ENCODE measurements at places on chromosomes 1 and 21. TPM values are rescaled to one million over a fixed set of nuclear protein-coding genes. Genes with fewer than 3 reads are reported as not detected.

GRCh38 chr1:30834253-30834652, 74.3 kb downstream of the SDC3 start:
- DNase-seq, result no peak

GRCh38 chr1:17201201-17202021, 3.5 kb upstream of the PADI1 start:
- no peak for DNase-seq

- no peak for DNase-seq
These were observed 117.2 kb downstream of the PCP4 start for GRCh38 chr21:39984286-39984991.

DNA sequence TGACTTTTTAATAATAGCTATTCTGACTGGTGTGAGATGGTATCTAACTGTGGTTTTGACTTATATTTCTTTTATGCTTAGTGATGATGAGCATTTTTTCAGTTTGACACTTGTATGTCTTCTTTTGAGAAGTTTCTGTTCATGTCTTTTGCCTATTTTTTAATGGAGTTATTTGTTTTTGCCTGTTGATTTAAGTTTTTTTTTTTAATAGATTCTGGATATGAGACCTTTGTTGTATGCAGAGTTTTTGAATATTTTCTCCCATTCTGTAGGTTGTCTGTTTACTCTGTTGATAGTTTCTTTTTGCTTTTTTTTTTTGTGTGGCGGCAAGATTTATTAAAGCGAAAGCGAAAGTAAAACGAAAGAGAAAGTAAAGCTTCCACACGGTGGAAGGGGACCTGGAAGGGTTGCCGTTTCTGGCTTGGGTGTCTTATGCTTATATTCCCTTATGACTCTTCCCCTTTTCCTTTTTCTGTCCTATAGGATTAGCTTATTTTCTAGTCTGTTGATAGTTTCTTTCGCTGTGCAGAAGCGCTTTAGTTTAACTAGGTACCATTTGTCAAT, 67.6 kb downstream of the TBX19 start:
- DNase-seq, result peak; percentile 58

DNA sequence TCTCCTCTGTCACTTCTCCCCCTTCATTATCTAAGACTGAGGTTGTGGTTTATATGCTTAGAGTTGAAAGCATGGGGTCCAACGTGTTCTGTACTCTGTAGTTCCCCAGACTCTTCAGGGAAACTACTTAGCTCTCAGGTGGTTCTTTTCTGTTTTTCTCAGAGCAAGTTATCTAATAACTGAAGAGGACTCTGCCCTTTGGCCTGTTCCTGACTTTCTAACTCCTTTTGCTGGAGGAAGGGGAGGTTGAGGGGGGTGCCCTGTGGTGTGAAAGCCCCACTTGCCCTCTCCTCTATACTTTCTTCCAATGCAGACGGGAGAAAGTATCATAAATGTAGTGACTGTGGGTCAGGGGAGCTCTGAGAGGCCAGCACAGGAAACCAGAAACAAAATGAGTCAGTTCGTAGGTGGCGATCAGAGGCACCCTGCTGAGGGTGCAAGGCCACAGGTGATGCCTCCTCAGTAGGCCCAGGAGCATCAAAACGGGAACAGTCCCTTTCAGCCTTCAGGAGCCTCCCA, 5.0 kb downstream of the SLC25A44 start:
- DNase-seq, result no peak

The HEYL gene
- total RNA-seq, result not detected

GRCh38 chr1:205315008-205315618, 6.4 kb downstream of the NUAK2 start:
- DNase-seq, result no peak

GRCh38 chr21:46002841-46003574, 21.4 kb downstream of the COL6A1 start:
- DNase-seq, result no peak

DNA sequence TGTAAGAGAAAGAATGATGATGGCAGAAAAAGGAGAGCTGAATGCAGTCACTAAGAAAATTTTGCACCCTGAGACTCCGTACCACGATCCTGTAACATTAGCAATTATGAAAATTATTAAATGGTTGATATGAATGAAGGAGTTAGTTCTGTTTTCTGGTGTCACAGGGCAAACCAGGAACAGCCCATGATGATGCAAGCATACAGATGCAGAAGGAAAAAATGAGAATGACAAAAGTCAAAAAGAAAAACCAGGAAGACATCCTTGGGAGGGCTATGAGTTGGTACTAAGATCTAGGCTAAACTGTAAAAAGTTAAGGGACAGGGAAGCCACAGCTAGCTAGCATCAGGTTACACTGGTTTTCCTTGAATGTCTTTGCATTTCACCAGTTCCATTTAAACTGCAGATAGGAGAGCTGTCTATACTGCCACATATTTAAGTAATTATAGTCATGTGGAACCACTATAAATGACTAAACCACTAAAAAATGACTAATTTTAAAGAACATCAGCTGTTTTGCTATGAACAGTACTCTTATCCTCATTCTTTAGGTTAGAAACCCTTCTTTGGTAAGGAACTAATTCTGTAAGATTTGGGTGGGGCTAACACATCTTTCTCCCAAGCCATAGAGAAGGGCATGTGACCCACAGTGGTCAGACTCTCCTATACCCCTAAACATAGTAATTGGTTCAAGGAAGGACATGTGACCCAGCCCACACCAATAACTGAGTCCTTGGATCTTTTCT, 11.4 kb downstream of the DOCK7 start:
- DNase-seq, result no peak

The SPATA45 gene
- total RNA-seq, result not detected

GRCh38 chr1:8653878-8654277, 163.6 kb downstream of the RERE start:
- DNase-seq, result no peak

GRCh38 chr1:235266967-235267366, 61.0 kb downstream of the ARID4B start:
- DNase-seq, result no peak

DNA sequence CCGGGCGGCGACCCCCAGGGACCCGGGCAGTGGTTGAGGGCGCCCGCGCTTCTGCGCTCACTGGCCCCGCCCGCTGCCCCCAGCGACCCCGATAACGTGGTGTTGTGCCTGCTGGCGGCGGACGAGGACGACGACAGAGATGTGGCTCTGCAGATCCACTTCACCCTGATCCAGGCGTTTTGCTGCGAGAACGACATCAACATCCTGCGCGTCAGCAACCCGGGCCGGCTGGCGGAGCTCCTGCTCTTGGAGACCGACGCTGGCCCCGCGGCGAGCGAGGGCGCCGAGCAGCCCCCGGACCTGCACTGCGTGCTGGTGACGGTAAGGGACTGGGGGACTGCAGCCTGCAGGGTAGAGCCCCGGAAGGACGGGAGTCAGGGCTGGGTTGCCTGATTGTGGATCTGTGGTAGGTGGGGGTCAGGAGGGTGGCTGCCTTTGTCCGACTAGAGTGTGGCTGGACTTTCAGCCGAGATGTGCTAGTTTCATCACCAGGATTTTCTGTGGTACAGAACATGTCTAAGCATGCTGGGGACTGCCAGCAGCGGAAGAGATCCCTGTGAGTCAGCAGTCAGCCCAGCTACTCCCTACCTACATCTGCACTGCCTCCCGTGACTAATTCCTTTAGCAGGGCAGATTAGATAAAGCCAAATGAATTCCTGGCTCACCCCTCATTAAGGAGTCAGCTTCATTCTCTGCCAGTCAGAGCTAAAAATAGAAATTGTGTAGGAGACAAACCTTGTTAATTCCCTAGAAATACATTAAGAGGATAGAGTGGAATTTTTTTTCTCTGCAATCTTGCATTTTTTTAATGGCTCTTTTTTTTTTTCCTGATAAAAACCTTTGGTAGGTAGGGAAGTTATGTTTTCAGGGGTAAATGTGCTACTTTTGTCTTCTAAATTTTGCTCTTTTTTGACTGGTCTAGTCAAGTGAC, 1.5 kb downstream of the GADD45A start:
- DNase-seq, result peak; percentile 98

The SRGAP2 gene
- 16.7 TPM for total RNA-seq

DNA sequence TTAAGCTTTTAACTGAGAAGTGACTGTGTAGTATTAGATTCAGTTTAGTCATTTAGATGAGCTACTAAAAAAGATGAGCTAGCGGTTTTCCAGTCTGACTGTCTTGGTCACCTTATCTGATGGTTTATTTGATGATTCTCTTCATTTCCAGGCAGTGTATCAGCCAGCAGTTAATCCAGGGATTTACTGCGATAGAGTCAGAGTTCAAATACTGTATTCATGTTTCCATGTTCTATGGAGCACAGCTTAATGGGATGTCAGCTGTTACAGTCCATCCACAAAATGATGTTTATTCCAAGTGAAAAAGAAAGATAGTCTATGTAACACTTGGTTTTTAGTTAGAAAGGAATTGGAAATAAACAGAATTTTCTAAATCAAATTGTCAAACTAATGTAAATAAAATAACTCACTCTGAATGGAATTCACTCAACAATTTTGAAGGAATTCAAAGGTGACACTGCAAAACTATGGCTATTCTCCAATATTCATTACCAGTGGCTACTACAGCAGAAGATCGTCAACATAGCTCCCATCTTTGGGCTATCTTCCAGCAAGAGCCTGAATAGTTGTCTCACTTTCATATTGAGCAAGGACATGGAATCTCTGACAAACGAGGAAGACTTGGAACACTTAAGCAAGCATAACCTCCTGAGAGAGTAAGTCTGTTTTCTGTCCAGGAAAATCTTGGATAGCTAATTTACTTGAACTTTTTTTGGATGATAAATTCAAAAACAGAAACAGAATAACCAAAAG, 54.6 kb upstream of the DPT start:
- DNase-seq, result no peak

The LCE1B gene
- total RNA-seq, result not detected

The LAPTM5 gene
- total RNA-seq, result 0.21 TPM

GRCh38 chr1:181033799-181034451, at the start of gene MR1:
TSS of gene MR1 (plus strand) at chr1:181033983. CDS start at chr1:181034008, 25 bp downstream.
- peak; percentile 76 for DNase-seq

- no peak for DNase-seq
These were observed 49.7 kb upstream of the RAP1A start for GRCh38 chr1:111569913-111570312.

DNA sequence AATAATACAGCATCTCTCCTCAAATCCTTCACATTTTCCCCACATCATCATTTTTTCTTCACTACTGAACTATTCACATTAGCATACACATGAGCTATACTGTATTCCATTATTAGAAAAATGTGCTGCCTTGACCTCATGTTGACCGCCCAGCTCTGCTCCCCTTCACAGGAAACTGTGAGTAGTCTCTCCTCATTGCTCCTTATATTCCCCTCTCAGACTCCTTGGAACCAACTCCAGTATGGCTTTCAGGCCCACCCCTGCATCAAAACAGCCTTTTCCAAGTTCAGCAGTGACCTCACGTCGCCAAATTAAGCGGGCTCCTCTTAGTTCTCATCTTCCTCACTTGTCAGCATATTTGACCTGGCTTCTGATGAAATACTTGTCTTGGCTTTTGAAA, 59.2 kb upstream of the SPAG17 start:
- no peak for DNase-seq

- peak; percentile 67 for DNase-seq
These were observed at the start of gene RHBDL2 for GRCh38 chr1:38941527-38942019. TSS of gene RHBDL2 (minus strand) at chr1:38941830. CDS start at chr1:38919212, 22,618 bp downstream.

DNA sequence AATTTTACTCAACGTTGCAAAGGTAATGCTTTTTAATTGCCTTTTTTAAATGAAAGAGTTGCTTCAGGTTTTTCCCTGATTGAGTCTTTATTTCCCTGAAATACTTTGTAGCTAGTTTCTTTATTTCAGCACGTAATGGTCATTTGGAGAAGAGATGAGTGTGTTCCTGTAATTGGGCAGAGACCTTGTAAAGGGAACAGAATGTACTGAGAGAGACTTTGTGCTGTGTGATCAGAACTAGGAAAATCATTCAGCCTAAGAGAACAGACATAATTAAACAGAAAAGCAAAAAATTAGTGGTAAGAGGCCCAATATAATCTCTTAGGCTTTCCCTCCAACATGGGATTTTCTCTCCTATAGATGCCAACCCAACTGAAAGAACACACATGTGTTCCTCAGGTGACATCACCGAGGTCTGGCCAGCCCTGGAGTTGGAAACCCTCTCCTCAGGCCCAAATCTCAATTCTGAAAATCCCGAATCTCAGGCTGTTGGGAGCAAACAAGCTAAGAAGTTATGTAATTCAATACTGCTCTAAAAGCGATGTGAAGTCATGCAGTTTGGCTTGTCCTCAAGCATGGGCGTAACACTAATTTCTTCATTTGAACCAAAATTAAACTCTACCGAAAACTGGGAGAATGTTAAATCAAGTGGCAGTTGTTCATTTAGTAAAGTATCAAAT, 102.0 kb downstream of the TGFB2 start:
- DNase-seq, result no peak

The MTHFR gene
- total RNA-seq, result 4.7 TPM

GRCh38 chr1:61167309-61167708, 84.9 kb downstream of the NFIA start:
- DNase-seq, result no peak

The BMP8A gene
- not detected for total RNA-seq

GRCh38 chr1:119485201-119485600, 21.8 kb upstream of the HSD3B1 start:
- DNase-seq, result no peak

DNA sequence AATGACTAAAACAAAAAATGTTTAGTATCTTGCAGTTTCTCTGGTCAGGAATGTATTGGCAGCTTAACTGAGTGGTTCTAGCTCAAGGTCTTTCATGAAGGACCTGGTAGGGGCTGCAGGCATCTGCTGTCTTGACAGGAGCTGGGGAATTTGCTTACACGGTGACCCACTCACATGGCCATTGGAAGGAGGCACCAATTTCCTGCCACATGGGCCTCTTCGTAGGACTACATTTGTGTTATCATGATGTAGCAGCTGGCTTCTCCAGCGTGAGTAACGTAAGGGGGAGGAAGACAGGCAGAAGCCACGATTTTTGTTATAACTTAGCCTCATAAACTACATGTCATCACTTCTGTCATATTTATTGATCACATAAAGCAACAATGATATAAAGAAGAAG, 376.3 kb downstream of the AMY1C start:
- no peak for DNase-seq
